ENCODE measurements at places on chromosomes 6 and 20.

- DNase-seq, result no peak
Observed at GRCh38 chr6:55818482-55818881, 56.9 kb downstream of the BMP5 start.

- DNase-seq, result peak; percentile 93
Observed at GRCh38 chr6:90293319-90293953, 3.2 kb downstream of the BACH2 start.

DNA sequence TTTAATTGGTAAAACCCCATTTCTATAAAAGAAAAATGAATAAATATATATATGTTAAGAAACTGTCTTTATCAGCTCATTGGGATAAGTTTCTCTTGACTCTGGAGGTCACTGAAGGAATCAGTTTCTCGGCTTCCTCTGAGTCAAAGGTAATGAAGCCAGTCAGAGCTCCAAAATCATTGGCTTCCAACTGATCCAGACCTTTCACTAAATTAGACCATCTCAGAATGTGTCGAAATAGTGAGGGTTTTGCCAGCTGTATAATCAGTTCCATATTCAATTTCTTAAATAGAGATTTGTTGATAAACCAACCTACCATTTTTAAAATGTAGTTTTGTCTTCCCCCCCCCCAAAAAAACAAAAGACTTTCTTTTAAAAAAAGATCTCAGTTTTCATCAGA is 60.5 kb upstream of the SRSF6 start:
- DNase-seq, result no peak

GRCh38 chr20:24996449-24997377 is 4.2 kb upstream of the APMAP start:
- DNase-seq, result no peak

DNA sequence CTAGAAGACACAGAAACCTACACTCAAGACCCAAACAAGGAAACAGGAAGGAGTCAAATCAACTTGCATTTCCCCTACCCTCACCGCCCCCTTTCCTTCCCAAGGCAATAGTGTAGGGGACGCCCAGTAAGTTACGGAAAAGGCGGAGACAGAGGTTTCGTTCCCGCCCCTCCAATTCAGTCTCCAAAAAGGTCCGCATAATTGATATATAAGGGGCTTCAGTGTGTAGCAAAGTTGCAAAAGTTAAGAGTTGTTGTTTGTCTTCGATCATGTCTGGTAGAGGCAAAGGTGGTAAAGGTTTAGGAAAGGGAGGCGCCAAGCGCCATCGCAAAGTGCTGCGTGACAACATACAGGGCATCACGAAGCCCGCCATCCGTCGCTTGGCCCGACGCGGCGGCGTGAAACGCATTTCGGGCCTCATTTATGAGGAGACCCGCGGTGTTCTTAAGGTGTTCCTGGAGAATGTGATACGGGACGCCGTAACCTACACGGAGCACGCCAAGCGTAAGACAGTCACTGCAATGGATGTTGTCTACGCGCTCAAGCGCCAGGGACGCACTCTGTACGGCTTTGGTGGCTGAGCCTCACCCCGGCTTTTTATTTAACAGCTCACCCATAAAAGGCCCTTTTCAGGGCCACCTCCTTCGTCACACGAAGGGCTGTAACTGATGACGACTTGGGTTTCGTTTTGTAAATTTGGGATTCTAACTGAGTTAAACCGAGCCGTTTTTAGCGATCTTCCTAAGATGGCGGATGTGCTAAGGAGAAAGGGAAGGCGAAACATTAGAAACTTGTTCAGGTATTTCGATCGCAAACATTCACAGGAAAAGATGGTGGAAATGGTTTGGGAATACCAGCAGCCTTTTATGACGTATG is 124.6 kb upstream of the BTN3A2 start:
- no peak for DNase-seq

DNA sequence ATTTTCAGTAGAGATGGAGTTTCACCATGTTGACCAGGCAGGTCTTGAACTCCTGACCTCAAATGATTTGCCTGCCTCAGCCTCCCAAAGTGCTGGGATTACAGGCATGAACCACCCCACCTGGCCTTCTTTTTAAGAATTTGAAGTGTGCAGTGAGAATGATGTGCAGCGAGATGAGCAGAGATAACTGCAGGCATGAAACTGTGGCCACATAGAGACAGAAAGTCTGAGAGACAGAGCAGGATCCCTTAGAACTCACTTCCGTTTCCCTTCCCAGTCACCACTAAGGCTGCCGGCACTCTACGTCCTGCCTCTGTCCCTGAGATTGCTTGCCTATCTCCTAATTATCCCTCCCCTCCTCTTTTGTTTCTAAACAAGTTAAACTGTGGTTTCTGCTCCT is 27.2 kb downstream of the IL22RA2 start:
- no peak for DNase-seq

DNA sequence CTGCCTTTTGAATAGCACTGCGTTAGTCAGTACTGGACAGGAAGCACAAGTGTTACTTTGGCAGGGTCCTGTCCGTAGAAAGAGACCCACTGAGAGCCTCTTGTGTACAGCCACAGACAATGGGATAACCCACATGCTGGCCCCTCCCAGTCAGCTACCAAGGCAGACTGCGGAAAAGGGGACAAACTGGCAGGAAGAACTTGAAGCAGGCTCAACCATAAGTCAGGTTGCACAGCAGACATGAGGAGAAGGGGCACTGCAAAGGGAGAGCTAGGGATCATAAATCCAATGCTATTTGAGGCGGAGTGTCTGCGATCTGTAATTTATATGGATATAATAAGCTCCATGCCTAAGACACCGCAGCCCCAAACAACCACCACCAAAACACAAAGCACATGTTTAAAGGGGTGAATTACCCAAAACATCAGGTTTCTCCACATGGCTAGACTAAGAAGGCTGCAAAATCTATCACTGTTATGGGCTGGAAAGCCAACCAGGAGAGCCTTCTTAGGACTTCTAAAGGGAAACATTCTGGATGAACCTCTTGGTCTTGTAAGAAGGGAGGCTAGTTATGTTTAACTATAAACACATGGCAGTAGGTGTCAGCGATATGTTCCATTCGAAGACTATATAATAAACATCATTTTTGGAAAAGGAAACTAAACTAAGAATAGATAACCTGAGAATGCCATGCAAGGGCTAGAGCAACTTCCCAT is 141.7 kb downstream of the BACH2 start:
- DNase-seq, result no peak

- no peak for DNase-seq
Observed at GRCh38 chr6:90111387-90111786, 185.3 kb downstream of the BACH2 start.

- no peak for DNase-seq
Observed at GRCh38 chr6:3671382-3671781, 80.1 kb downstream of the PXDC1 start.

- DNase-seq, result peak; percentile 74
Observed at GRCh38 chr20:8449123-8449522, 317.1 kb downstream of the PLCB1 start.

DNA sequence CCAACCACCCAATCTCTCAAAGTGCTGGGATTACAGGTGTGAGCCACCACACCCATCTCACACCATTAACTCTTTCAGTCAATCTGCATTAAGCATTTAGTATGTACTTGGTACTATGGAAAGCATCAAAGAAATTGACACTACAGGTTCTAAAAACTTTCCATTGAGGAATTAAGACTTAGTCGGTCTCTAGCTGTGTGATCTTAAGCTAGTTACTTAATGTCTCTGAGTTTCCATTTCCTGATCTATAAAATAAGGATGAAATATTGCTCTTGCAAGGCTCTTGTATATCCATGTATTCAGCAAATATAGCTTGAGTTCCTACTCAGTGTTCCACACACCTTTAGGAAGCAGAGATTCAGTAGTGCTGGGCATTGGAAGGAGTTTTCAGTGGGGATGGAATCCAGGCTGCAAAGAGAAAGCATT is 48.9 kb upstream of the NCOA3 start:
- DNase-seq, result no peak

GRCh38 chr20:4161401-4162251 is 146.3 kb upstream of the RNF24 start:
- no peak for DNase-seq

DNA sequence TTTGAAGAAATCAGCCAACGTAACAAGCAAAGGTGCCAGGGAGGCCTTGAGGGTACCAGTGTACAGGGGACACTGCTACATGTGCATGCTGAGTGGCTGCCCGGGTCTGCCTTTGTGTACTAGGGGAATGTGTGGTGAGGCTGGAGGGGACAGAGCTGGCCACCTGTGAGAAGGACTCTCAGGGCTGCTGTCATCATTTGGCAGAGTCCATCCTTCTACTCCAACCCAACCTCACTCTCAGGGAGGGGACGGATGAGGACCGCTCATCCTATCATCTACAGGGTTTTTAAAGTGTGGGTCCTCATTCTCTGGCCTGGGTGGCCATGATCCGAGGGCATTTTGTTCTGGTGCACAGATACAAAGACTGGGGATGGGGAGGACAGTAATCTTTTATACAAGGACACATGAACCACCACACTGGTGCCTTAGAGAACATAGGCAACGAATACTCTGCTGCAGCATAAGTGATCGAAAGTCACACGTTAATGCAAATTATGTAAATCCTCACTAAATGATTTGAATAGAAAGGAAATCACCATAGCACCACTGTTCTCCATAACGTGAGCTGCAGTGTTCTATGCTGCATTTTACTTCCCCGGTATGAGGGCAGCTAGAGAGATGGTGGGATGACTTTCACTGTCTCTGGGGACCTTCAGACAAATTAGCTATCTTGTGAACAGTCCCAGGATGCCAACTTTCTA is 181.4 kb downstream of the GMPR start:
- no peak for DNase-seq

DNA sequence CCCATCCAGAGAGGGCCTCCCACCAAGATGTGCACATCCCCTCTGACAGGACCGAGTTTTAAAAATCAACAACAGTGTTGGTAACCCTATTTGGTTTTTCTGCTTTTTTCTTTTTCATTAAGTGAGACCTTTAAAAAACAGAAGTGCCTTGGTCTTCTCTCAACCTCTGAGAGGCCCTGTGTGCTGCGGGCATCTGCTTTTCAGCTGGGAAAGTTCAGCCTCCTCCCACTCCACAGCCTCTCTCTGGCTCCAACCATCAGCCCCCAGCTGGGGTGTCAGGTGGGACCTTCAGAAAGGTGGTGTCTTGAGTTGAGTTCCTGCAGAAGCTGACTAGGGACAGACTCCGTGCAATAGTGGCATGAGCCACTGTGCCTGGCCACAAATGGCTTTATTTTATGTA is 64.6 kb upstream of the ZMYND8 start:
- no peak for DNase-seq

- DNase-seq, result peak; percentile 24
Observed at GRCh38 chr6:134464690-134465411, 146.9 kb upstream of the SGK1 start.

DNA sequence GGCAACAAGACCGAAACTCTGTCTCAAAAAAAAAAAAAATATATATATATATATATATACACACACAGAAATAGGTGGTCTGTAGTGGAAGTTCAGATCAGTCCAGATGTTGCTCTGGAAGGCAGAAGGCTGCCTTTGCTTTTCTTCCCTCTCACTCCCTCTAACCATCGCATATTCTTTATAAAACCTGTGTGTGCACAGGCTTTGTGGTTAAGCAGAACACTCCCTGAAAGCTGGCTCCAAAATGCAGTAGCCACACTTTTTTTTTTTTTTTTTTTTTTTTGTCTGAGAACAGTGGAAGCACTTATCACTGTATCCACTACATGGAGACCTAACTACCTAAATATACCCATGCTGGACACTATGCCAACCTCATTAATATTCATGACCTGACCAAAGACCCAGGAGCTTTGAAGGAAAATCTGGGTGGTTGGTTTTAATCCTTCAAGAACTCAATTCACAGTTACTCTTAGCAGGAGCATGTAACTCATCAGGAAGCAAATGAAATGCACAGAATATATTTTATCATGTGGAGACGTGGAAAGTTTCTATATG is 20.0 kb upstream of the GFOD1 start:
- DNase-seq, result no peak

GRCh38 chr6:149755300-149756260 is 6.0 kb downstream of the PCMT1 start:
- no peak for DNase-seq

DNA sequence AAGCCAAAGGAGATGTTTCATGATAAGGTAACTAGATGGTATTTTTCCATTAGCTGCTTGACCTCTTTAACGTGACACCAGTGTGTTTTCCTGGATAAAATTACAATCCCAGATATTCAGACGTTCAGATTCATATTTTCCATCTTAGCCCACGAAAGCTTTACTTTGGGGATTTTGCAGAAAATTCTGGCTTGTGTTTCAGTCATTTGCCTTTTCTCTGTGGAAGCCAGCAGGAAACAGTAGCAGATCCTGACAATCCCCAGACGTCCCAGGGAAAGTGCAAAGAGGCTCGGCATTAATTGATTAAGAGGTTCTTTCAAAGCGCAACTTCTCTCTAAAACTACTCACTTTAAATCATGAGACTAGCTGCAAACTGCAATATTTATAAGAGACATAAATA is 243.6 kb downstream of the UST start:
- no peak for DNase-seq

DNA sequence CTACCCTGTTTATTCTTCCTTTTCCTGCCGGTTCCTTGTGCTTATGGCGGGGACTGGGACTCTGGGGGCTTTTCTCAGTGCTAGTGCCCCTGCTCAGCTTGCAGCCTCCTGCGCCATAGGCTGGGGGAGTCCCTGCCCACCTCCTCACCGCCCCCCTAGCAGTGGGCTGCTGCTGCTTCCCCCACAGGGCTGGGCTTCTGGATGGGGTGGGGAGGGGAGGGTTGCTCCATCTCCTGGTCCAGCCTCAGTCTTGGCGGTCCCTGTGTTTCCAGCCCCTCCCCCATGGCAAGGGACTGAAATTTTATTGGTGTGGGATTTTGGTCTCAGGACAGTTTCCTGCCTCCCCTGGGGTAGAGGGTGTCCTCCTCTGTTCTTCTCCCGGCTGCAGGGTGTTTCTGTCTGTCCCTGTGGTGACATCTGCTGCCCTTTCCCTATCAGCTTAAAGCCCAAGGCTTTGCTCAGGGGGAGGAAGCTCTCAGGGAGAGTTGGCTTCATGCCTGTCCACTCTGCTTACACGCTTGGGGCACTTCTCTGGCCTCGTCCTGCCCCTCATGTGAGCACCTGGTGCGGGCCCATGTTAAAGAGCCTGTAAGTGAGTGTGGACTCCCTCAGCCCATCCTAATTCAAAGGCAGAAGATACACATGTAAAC is 100.6 kb downstream of the HIVEP1 start:
- DNase-seq, result no peak

DNA sequence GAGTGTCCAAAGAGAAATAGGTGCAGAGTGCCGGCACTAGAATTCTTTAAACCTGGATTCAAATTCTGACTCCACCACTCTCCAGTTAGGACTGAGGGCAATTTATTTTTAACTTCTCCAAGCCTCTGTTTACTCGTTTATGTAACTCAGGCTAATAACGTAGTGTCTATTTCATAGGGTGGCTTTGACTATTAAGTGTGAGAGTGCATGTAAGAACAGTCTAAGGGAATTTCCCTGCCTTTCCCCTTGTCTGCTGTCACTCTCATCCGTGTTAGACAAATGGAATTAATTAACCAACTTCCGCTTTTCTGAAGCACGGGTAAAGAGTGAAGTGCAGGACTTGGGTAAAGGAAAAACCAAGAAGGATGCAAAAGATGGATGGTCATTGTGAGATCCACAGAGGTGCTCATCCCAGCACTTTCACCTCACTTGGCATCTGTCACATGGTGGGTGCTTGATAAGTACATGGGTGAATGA is 4.1 kb upstream of the ZKSCAN8 start:
- peak; percentile 0 for DNase-seq

GRCh38 chr20:57469418-57470211 is 55.3 kb downstream of the CTCFL start:
- no peak for DNase-seq

All from NCI-H446 treated with DMSO at 0.1 percent for 48 hours (cell line).